Left renal cortex interstitium (tissue), 4 donors: ENCODE measurements at places on chromosomes 11 and 22. TPM values are rescaled to one million over a fixed set of nuclear protein-coding genes. Genes with fewer than 3 reads are reported as not detected.

Gene CLDN5
- 51.8 TPM for polyA plus RNA-seq

Gene MIAT
- 0.14 TPM for polyA plus RNA-seq

Gene MRGPRX3
- polyA plus RNA-seq, result not detected

Gene CELSR1
- polyA plus RNA-seq, result 28.2 TPM

Gene OSM
- polyA plus RNA-seq, result not detected

Gene CHADL
- 4.5 TPM for polyA plus RNA-seq

Gene OR2AT4
- not detected for polyA plus RNA-seq

Gene C1QTNF4
- polyA plus RNA-seq, result 13.5 TPM

Gene SYCE3
- polyA plus RNA-seq, result not detected

Gene LSP1
- 5.2 TPM for polyA plus RNA-seq

Gene HEPHL1
- 0.14 TPM for polyA plus RNA-seq

Gene RIMBP3C
- 0.39 TPM for polyA plus RNA-seq

Gene MFNG
- 10.3 TPM for polyA plus RNA-seq

Gene SULT4A1
- 2.2 TPM for polyA plus RNA-seq

Gene RRM1
- polyA plus RNA-seq, result 77.6 TPM

Gene OSBP2
- 4.7 TPM for polyA plus RNA-seq

Gene HBD
- polyA plus RNA-seq, result 1.9 TPM

Gene GLYAT
- polyA plus RNA-seq, result 160 TPM

Gene MYO18B
- polyA plus RNA-seq, result 0.03 TPM

Gene JHY
- polyA plus RNA-seq, result 12.5 TPM

Gene C2CD3
- 20.1 TPM for polyA plus RNA-seq

Gene TREH
- 0.78 TPM for polyA plus RNA-seq

Gene UBQLN3
- not detected for polyA plus RNA-seq

Gene PANX3
- polyA plus RNA-seq, result not detected

Gene ACCSL
- not detected for polyA plus RNA-seq

Gene SAA1
- polyA plus RNA-seq, result not detected

Gene PARVB
- 23.5 TPM for polyA plus RNA-seq

Gene SMIM38
- polyA plus RNA-seq, result 0.52 TPM

Gene FSHB
- polyA plus RNA-seq, result not detected

Gene WNT7B
- 10.1 TPM for polyA plus RNA-seq

Gene ADAMTS8
- 3.6 TPM for polyA plus RNA-seq

Gene MN1
- polyA plus RNA-seq, result 10.4 TPM

Gene MS4A1
- 0.33 TPM for polyA plus RNA-seq

Gene TYR
- polyA plus RNA-seq, result 0.17 TPM

Gene TIMM8B
- polyA plus RNA-seq, result 71.8 TPM
